H1 (cell line): ENCODE measurements at places on chromosomes 7 and 10. TPM values are rescaled to one million over a fixed set of nuclear protein-coding genes. Genes with fewer than 3 reads are reported as not detected.

SPRN gene
- 0.24 and 0.42 TPM in 2 replicates for total RNA-seq

DNA sequence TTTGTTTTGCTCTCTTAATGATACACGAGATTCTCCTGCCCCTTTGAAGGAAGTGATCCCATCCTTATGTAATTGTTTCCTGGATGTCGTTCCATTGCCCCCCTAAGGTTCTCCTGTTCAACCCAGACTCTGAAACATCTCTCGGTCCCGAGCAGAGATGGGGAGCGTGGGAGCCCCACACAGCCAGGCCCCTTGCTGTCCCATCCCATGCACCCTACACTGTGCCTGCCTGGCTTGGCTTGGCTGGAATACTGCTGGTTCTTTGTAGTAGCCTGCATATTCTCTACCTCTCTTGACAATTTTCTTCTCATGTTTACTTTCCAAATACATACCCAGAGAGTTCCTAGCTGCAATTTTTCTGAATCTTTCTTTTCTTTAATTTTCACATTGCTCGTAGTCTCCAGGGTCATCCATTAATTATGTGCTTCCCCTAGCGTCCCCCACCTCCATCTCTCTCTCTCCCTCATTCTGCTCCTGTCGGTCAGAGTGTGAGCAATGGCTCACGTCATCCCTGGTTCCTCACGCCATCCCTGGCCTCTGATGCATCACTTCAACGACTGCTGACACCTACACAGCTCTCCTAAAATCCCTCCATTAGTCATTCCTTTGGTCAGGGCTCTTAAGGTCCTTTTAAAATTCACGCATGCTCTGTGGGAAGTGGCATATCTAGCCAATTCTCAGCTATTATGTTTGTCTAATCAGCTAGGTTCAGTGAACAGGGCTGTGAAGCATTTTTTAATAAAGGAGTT is 32.5 kb upstream of the GPR158 start:
- H3K27me3 ChIP-seq, result no peaks in the 10 kb centered on the region
- no peak for DNase-seq
- no peak overlapping the region for H3K27ac ChIP-seq
- H3K4me1 ChIP-seq, result no peaks in the 10 kb centered on the region

DNA sequence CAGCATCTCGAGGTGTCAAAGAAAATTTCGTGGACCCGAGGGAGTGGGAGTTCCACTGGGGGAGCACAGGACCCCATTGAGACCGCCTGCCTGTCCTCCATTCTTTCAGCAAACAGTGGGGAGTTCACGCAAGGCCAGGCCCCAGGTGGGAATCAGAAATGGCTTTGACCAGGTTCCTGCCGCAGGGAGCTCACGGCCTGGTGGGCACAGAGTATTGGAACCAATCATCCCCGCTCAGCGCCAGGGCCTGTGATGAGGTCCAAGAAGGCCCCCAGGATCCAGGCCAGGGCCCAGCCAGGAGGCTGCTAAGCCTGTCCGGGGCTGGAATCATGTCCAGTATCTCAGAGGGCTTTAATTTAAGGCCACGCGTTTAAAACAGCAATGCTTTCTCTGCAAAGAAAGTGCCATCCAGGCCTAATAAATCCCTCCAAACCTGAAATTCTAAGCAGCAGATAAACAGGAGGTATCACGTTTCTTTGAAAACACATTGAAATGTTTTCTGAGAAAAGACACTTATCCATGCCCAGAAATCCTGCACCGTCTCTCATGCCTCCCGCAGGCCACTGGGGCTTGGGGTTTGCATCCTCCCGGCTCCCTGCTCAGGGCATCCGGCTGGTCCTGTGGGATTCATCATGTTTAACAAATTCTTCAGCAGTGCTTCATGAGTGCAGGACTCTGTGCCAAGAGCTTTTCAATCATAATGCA is 125.7 kb downstream of the OAT start:
- H3K27ac ChIP-seq, result no peak overlapping the region
- no peaks in the 10 kb centered on the region for H3K27me3 ChIP-seq
- no peak overlapping the region for H3K4me3 ChIP-seq
- H3K36me3 ChIP-seq, result no peaks in the 10 kb centered on the region
- DNase-seq, result no peak

DNA sequence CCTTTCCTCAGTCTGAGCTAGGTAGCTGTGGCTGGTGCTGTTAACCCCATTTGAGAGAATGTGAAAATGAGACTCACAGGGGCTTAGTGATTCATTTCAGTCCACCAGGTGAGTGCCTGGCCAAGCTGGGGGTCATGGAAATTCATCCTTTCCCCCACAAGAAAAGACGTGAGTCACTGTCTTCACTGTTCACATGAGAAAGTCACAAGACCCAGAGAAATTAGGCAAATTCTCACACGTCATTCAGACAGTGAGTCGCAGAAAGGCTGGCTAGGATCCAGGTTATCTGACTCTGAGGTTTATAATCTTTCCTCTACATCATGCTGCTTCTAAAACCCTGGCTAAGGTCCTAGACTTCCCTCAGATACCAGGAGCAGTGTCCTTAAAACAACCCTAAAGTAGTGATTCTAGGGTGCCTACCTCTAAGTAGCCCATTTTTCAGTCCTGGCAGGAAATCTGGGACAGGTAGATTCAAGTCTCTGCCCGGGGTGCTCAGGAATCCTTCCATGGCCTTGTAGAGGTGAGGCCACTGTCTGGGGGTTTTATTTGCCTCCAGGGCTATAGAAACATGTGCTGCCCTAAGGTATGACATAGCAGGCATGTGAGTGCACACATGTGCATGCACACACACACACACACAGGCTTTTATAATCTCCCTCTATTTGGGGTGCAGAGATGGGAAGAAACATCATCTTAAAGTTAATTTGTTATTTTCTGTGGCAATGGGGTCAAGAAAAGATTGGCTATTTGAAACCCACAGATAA is 427.9 kb upstream of the CELF2 start:
- no peak for DNase-seq
- H3K4me3 ChIP-seq, result no peak overlapping the region

PNLIPRP3 gene
- not detected in 2 replicates for total RNA-seq

NAT16 gene
- total RNA-seq, result 0.84 and 1.0 TPM in 2 replicates

FZD8 gene
- 7.1 and 8.6 TPM in 2 replicates for total RNA-seq

SEPHS1 gene
- total RNA-seq, result 633 and 683 TPM in 2 replicates

DNA sequence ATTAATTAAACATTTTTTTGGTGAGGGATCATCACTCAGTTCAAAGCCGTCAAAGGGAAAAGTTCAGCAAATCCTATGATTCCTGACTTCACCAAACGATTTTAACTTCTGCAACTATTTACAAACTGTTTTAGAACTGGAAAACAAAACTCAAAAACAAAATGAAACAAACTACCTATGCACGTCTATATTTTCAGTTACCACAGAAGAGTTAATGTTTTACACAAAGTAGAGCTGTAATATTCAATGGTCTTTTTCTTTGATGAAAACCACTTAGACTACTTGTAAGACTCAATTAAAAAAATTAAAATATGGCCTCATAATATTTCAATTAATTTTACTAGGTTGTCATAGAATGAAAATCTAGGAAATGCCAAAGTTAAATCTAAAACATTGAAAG is 131.5 kb downstream of the ATE1 start:
- H3K27ac ChIP-seq, result no peak overlapping the region
